Caki2 (cell line): ENCODE measurements at places on chromosomes 3 and 15.
A peak's percentile ranks its signal among the peaks of the same experiment; 100 is the strongest.

- no peak for DNase-seq
Observed at GRCh38 chr15:41881550-41881919, 12.3 kb downstream of the SPTBN5 start.

DNA sequence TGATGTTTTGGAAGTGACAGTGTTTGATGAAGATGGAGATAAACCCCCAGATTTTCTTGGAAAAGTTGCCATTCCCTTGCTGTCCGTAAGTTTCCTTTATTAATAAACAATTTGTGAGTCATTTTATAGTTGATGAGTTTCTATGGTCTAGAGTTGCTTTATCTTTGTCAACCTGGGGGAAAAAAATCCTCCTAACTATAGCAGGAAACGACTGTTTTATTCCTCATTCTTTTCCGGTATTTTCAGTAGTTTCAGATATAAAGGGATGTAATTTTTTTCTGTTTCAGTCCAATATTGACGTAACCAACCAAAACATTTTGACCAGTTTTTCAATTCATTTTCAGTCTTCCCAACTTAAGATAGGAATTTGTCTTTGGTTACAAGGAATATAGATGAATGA, 154.1 kb downstream of the MCTP2 start:
- no peak for DNase-seq

DNA sequence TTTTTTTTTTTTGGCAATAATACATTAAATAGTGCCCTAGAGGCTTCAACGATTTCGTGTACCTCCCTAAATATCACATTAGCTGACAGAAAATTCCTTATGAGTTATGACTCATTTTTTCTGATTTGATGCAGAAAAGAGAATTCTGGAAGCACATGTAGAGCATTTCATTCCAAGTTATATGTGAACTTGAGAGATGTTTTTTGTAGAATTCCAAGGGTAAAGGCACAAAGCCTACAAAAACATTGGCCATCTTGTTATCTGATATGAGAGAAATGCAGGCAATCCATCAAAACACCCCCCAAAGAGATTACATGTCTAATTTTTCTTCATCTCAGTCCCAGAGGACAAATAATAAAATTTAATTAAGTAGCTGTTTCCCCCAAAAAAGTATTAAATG, 6.7 kb upstream of the PFN2 start:
- DNase-seq: no peak

- DNase-seq: no peak
Observed at GRCh38 chr3:15198686-15199085, 7.4 kb upstream of the CAPN7 start.

GRCh38 chr3:141876891-141877621, 613 bp downstream of the ATP1B3 start:
- peak; percentile 51 for DNase-seq

- peak; percentile 53 for DNase-seq
Observed at GRCh38 chr15:39016706-39017105, 452.1 kb upstream of the RASGRP1 start.

GRCh38 chr3:127410137-127410488, 122.3 kb upstream of the PRR20G start:
- no peak for DNase-seq

GRCh38 chr15:85639752-85640381, 154.9 kb downstream of the KLHL25 start:
- no peak for DNase-seq

GRCh38 chr3:16369885-16370284, 104.9 kb downstream of the OXNAD1 start:
- no peak for DNase-seq

- peak; percentile 6 for DNase-seq
Observed at GRCh38 chr15:56215769-56216168, 27.9 kb downstream of the RFX7 start.

DNA sequence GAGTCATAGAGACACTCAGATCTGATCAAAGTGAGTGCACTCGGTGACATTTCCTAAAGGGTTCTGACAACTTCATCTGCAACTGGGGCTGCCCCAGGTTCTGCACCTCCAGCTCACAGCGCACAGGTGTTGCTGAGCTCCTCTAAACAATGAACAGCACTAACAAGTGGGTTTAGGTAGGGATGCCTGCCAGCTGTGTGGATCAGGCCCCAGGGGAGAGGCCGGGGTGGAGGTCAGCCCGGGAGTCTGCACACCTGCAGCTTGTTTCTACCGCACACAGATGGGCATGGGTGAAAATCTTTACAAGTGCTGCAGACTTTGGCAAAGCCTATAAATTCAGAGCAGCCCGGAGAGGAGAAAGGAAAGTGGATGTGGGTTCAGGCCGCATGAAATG, 355 bp downstream of the FBXW12 start:
- no peak for DNase-seq

DNA sequence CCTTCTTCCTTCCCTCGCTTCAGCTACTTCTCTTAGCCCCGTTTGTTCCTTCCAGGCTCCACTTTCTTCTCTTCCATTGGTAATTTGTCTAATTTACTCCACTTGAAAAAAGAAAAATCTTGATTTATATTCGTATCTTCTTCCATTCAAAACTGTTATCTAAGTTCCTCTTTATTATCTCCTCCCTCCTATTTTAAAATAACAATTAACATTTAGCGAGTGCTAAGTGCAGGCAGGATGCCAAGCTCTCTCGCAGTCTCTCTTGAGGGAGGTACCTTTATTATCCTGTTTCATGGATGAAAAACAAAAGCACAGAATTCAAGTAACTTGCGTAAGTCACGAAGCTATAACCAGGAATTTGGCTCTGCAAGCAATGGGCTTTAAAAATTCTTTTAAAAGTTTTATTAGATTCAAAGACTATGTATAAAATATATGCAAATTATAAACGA, 418.9 kb upstream of the NAALADL2 start:
- DNase-seq: peak; percentile 62

GRCh38 chr3:136733317-136733833, 18.8 kb downstream of the STAG1 start:
- DNase-seq: no peak

DNA sequence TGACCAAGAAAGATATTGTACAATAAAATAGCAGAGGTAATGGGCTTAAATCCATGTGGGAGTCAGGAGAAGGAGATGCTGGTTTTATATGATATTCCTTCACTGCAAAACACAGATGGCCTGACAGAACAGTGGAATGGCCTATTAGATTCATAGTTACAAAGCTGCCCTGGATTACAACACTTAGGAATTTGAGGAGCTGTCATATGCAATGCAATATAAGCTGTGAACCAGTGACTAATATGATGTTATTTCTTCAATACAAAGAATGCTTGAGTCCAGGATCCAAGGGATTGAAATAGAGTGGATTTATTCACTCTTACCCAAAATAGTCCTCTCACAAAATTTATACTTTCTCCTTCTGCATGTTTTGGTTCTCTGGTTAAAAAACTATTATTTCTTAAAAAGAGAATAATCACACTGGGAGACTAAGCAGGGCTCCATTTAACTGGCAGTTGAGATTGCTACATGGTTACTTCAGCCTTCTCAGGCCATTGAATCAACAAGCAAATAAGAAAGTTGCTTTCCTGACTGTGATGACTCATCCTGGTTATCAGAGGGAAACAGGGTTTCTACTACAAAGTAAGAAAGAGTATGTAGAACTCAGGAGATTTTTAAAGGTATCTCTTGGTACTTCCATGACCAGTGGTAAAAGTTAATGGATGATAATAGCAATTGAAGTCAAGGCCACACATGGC, 79.8 kb upstream of the ZPLD1 start:
- peak; percentile 27 for DNase-seq

GRCh38 chr3:52248816-52249547, 3.4 kb downstream of the PPM1M start:
- no peak for DNase-seq

DNA sequence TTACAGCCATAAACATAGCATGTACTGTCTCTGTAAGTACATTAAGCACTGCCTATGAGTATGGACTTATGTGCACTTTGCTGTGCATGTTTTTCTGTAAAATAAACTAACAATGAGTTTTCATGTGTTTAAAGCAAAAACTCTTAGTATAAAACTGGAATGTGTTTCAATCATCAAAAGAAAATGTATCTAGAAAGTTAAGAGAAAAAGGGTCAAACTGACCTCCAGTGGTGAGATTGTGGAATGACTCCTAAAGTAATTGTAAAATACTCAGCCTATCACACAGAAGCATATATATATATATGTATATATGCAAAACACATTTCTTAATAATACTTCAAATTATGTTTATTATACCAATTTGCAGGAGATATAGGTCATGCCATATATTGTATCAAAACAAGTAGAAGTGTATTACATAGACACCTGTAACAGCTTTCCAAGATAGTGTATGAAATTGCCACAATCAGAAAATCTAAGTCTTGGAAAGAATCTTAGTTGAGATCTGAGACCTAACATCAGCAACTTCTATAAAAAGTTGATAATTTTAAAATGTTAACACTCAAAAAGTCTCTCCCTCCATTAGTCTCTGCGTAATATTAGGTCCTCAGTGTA, 199.6 kb downstream of the FMN1 start:
- DNase-seq: peak; percentile 39

DNA sequence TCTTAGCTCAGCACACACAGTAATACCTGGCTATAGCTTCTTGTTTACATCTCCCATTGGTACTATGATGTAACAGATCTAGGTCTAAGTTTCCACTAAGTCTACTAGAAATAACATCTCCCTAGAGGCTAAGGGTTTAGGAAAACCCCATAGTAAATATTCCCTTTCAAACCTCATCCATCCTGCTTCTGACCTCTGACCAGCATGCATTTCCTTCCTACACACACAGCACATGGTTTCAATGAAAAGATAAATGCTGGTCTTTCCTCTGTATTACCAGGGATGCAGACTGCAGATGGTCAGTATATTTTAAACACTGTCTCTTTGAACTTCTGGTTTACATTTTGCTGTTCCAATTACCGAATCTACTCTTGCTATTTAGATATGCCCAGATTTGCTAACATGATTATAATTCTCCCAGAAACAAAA, 96.6 kb downstream of the EFL1 start:
- DNase-seq: no peak

DNA sequence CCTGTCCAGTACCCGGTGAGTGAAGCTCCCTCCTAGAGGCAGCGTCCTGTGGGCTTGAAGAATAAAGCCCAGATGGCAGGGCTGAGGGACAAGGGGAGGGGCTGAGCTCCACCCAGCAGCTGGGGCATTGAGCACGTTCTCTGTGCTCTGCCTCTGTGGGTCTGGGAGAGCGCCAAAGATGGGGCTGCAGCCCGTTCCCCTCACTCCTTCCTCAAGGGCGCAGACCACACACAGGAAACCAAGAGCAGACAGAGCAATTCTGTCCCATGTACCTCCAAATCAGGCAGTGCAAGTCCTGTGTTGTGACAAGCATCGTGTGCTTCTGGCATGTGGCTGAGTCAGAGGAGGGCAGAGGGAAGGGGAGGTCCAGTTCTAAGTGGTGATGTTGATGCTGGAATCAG, 15.7 kb upstream of the KIF23 start:
- DNase-seq: peak; percentile 37

DNA sequence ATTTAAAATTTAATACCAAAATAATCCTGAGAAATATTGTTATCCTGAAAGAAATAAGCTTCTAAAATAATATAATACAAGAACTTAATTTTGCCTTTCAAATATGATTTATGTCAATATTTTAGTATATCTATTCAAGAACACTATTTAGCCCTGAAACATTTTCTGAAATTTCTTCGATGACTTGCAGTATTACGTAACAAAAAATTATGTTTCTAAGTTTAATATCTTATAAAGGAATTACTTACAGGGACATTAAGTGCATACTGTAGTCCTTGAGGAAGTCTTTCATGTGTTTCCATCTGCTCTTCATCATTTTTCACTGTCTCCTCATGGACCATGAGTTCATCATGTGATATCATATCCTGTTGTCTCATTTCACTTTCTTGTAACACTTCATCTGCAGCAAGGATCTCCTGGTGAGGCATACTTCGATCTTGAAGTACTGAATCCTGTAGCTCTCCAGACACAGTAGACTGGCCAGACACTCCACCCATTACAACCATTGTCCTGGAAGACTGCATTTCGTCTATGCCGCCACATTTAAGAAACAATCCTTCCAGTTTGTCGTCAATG, 62.0 kb downstream of the ZNF148 start:
- DNase-seq: no peak

DNA sequence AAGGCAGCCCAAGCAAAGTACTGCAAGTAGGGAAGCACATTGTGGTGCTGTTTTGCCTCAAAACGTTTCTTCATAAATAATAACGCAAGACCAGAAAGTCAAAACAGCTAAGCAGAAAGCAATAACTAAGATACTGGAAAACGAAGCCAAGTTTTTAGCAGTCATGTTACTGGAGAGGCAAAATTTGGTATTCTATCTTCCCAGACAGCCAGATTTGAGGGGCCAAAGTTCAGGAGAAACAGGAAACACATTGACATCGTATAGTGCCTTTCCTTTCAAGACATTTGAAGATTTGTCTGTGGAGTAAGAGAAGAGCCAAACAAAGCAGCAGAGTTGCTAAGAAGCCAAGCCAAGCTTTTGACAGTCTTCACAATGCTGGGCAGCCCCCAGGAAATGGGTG, 843.6 kb upstream of the NECTIN3 start:
- DNase-seq: no peak

GRCh38 chr3:179825527-179826246, 172.8 kb downstream of the USP13 start:
- no peak for DNase-seq

- no peak for DNase-seq
Observed at GRCh38 chr3:103112273-103112672, 677.5 kb downstream of the ZPLD1 start.

GRCh38 chr15:33675246-33675645, 293.1 kb upstream of the CHRM5 start:
- DNase-seq: no peak

GRCh38 chr3:23949784-23950183, 4.7 kb downstream of the NR1D2 start:
- DNase-seq: no peak

GRCh38 chr3:127709320-127710060, 36.7 kb downstream of the ABTB1 start:
- DNase-seq: no peak

DNA sequence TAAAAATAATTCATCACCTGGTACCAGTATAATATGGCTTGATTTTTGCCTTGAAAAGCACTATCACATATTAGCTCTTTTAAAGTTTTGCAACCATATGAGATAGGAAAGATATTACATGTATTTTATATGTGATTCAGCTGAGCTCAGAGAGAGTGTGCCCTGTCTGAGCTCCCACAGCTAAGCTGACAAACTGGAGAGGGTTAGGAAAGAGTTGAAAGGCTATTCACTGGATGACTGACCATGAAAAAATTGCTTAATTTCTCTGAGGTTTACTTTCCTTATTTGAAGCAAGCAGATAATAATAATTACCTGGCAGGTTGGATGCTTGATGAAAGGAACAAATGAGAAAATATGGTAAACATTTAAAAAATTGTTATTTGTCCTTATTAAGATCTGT, 97.4 kb upstream of the CCDC80 start:
- no peak for DNase-seq

- no peak for DNase-seq
Observed at GRCh38 chr15:69562564-69562963, 109.9 kb downstream of the RPLP1 start.

DNA sequence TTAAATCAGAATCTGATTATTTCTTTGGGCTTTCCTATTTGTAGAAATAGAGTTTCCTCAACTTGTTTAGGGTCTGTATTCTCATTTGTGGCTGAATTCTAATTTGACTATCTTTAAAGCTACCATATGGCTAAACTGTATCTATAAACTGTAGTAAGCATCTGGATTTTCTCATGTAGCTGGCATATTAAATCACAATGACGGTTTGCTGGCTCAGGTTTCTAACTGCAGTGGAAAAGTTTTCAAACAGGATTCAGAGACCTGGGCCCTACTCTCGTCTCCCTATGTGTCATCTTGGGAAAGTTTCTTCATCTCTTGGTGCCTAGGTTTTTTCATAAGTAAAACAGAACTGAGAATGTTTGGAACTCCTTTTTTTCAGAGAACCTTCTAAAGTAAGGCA, 68.3 kb downstream of the GALK2 start:
- no peak for DNase-seq
